ENCODE measurements at places on chromosomes 11 and 22.

- DNase-seq = no peak
These were observed 350.5 kb downstream of the CNTN5 start for GRCh38 chr11:99371257-99371656.

DNA sequence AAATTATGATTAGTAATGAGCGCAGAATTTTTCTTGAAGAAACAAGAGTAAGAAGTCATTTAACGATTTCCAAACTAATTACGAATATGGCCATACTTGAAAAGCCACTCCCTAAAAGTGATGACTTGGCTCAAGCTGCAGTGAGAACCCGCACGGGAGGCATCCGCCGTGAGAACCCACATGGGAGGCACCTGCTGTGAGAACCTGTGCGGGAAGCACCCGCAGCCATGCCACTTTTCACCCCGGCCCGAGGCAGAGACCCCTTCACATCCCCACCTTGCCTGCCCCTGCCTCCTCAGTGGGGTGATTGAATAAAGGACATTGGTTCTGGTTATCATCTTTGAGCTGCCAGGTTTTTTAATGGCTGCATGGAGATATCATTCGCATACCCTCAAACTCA is 89.7 kb downstream of the BRD1 start:
- DNase-seq = no peak

DNA sequence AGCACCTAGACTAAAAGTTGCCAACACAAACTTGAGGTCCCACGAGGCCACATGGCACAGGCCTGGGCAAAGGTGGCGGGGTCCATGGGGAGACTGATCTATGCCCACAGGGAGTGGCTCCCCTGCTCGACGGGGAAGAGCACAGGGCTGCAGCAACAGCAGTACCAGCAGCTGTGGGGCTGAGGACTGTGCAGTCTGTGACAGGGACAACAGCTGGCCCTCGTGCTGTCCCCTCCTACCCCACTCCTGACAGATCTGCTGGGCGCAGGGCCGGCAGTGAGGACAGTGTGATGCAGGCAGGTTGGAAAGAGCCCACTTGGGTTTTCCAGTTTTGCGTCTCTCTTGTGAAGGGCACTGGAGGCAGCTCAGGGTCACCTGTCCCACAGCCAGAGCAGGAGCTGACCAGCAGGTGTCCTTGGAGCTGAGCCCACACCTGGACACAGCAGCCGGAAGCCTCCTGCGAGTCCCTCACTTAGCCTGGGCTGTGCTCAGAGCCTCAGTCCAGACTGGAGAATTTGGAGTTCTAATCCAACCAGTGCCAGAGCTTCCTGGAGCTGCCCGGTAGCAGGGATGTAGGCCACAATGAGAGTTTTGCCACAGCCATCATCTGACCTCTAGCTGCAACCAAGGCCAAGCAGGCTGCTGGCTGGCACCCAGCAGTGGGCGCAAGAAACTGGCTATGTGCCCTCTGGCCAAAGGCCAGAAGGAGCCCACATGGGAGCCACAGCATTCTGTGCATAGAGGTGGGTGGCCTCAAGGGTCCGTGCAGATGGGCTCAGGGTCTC is 3.6 kb upstream of the GAS2L1 start:
- DNase-seq = no peak

- peak; percentile 46 for DNase-seq
These were observed 15.5 kb downstream of the APOL3 start for GRCh38 chr22:36144886-36145541.

DNA sequence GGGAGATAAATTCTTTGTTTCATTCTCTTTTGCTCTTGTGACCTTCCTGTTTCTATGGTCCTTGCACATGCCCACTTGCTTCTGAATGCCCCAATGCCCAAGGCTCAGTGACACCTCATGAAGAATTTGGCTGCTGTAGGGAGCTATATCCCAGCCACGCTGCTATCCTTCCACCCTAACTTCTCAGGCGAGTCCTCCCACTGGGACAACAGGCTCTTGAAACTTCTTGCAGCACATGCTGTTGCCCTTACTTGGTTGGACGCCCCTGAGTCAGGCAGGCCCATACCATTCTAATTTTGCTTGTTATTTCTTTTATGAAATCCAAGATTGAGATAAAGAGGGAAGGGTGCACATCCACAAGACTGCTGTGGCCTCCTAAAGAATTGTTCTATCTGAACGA is 57.6 kb upstream of the BLID start:
- DNase-seq = no peak

DNA sequence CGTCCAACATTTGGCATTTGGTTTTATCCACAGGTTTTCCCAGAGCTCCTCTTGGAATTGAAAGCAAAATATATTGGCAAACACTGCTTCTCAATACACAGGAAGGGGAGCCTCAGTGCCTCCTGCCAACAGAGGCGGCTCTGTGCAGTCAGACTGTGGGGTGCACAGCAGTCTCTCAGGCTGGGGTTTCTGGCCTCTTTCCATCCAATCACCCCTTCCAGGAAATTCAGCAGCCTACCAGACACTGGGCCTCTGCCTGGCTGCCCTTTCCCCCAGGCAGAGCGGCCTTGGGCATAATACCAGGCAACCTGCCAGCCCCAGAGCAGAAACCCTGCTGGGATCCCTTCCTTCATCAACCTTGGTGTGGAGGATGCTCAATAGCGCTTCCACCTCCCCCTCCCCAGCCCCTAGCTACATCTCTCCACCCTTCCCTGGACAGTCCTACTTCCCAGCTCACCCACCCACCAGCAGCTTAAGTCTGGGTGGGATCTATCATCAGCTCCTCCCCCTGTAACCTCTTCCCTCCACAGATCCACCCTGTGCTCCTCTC is 17.8 kb upstream of the RAPSN start:
- DNase-seq = no peak

- peak; percentile 47 for DNase-seq
These were observed 138.5 kb upstream of the NCAM1 start for GRCh38 chr11:112822478-112823274.

DNA sequence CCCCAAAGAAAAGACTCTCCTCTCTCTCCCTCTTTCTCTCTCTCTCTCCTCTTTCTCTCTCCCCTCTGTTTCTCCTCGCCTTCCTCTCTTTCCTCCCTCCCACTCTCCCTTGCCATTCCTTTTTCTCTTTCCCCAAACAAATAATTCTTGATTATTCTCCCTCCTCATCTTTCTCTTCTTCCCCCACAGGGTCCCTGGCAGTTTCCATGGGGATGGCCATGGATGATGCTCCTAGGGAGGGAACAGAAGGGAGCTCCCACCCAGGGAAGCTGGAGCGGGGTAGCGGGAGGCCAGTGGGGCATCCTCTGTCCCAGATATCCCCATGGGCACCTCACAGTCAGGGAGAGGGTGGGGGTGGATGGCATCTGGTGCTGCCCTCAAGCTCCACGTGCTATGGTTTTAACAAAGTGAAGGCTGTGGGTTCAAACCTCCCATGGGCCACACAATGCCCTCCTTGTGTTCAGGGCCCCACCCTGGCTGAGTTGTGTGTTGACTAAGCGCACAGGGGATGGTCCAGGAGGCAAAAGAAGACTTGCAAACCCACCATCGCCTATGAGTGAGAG is 266.4 kb downstream of the BUD13 start:
- peak; percentile 32 for DNase-seq

DNA sequence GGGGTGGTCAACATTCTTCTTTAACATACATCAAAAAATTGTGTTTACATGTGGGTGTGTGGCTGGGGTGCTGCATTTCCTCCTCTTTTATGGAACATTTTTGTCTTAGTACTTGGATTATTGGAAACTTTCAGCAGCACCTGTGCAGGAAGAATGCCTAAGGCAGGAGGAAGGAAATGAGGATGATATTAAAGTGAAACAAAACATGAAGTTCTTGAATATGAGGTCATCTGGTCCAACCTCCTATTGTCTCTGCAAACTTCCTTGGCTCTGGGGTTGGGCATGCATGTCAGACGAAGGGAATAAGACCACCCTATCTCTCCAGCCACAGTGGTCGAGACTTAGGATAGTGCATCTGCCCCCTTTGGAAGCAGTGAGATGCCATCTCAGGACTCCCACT is 20.6 kb upstream of the OR9Q1 start:
- no peak for DNase-seq

DNA sequence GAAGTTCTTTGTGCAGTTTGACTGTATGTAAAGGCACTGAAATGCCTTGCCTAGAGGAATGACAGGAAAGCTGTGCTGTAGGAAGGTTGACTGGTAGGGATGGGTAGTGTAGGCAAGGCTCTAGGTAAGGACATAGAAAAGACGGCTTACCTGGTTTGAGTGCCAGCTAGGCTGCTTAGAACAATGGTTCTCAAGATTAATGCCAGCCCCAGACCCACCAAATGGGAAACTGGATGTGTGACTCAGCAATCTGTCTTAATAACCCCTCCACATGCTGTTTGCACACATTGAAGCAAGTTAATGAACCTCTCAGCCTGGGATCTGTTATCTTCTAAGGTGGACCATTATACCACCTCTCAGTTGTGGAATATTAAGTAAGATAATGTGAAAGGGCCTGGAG is 3.7 kb downstream of the RPS3 start:
- DNase-seq = no peak

- no peak for DNase-seq
These were observed 7.9 kb downstream of the HYOU1 start for GRCh38 chr11:119049081-119049480.

- peak; percentile 82 for DNase-seq
These were observed 12.8 kb upstream of the CLPB start for GRCh38 chr11:72446929-72447769.

- DNase-seq = no peak
These were observed 32.1 kb downstream of the EHF start for GRCh38 chr11:34653031-34653430.

DNA sequence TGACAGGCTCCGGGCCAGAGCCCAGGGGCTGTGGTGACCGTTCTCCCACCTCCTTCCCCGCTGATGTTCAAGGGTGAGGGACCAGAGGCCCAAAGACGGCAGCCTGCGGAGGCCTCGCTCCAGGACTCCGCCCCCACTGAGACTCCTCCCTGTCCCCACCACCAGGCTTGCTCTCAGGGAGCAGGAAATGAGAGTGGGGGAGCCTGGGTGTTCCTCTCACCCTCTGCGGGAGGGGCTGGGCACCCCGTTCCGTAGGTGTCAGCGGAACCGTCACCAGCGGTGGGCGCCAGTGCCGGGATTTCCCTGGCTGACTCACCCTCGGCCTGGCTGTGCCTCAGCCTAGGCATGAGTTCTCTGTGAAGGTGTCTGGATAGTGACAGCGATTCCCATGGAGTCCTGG is 15.7 kb downstream of the DAGLA start:
- DNase-seq = peak; percentile 92

DNA sequence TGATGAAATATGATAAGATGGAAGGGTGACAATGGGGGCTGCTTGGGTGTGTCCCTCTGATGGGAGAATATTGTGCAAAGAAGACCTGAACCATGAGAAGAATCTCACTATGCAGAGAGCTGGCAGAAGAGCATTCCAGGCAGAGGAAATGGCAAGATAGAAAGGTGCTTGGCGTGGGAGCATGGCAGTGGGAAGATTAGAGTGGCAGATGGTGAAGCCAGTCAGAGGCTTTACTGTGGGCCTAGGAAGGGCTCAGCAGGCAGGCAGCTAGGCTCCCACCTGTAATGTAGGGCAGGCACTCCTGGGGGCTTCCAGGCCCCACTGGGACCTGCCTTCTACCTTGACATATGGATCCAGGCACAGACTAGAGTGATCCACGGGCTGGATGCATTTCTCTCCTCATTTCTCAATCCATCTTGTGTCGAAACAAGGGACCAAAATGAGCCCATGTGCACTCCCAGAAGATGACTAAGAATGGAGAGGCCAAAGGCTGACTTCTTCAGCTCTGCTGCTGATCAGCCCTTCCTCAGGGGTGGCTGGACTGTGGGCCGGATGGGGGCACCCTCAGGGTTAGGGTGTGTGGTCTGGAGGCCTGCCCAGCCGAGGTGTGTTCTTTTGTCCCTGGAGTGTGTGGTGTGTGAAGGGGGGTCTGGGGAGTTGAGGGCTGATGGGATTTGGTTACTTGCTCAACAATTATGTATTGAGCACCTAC is 88.3 kb downstream of the TSPAN18 start:
- no peak for DNase-seq

DNA sequence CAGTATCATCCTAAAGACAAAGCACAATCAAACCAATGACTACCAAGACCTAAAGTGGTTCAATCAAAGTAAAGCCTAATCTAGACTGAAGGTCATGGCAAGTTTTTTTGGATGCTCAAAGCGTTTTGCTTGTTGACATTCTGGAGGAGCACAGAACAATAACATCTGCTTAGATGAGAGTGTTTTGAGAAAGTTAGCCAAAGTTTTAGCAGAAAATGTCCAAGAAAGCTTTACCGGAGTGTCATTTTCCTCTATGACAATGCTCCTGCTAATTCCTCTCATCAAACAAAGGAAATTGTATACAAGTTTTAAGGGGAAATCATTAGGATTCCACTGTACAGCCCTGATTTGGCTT is 256.9 kb upstream of the FAT3 start:
- no peak for DNase-seq

DNA sequence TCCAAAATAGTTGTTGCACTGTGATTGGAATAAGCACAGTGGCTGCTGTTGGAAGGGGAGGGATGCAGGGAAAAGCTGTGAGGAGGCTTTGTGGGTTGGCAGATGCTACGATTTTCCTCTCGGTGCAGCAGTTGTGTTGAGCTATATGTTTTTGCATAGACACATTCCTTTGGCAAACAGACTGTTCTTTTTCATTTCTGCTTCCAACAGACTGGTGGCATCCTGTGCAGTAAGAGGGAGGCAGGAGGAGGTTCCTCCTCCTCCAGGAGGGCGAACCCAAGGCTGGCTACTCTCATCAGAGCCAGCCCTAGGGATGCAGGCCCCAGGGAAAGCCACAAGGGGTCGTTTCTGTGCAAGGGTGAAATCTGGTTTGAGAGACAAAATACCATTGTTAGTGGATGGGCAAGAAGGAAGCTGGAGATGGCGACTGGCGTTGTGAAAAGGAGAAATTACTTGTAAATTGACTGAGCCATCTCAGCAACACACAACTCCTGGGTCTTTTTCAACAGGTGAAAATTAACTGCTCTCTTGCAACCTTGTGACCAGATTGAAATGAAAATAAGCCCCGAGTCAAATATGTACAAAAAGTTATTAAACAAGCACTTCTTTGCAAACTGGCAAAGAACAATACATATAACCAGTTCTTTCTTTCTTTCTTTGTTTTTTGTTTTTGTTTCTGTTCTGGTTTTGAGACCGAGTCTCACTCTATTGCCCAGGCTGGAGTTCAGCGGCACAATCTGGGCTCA is 26.5 kb upstream of the UBASH3B start:
- DNase-seq = peak; percentile 68

DNA sequence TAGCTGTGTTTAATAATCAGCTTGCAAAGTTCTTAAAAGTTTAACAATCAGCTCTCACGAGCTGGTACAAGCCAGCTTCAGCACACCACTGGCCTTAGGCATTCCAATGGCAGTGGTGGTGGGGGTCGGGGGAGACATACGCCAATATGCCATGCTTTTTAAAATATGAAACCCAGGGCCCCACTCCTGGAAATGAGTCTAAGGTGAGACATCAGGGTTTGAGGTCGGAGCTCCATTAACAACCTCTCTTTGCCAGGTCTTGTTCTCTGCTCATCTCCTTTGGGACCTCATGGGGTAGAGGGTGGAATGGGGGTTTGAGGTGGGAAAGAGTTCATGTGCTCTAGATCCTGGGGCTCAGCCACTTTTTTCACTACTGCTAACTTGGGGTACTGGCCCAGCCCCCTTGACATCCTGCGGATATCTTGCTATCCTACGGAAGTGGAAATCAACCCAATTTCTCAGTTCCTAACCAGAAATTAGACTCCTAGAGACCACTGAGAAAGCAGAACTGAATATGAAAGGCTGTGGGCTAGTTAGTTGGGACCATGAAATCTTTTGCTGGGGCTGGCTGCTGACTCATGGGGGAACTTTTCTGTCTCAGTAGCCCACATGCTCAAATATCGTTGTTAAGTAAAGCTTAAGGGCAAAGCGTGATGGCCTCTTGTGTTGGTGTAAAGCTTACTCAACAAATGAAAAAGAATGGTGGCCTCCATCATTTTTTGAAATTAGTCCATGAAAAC is 90.1 kb downstream of the PDHX start:
- DNase-seq = no peak

GRCh38 chr22:23233752-23234408 is 53.6 kb downstream of the BCR start:
- DNase-seq = no peak
